ENCODE measurements at places on chromosomes 6 and 20.

DNA sequence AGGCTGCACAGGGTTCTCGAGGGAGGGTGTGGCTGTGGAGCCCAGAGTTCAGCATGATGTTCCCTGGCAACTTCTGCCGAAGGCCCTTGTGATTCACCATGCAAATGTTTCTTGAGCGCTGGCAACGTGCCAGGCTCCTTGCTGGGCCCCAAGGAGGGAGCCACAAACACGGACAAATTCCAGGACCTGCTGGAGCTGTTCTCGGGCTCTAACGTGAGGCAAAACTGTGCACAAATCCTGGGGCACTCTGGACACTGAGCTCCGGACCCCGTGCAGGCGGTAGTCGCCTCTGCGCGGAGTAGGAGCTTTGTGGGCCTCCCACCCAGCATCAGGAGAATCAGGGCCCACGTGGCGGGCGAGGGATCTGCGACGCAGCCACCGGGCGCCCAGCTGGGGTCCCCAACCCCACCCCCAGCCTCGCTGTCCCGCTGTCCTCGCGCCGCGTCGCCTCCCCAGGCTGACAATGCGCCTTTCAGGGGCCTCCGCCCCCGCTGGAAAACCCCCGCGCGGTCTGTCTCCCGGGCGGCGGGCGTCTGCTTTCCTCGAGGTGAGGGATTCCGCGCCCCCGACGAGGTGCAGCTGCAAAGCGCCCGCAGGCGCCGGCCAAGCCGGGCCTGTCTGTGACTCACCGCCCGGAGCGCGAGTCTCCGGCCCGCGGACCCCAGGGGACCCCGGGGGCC is 31.7 kb upstream of the SCUBE3 start:
- no peak for DNase-seq

DNA sequence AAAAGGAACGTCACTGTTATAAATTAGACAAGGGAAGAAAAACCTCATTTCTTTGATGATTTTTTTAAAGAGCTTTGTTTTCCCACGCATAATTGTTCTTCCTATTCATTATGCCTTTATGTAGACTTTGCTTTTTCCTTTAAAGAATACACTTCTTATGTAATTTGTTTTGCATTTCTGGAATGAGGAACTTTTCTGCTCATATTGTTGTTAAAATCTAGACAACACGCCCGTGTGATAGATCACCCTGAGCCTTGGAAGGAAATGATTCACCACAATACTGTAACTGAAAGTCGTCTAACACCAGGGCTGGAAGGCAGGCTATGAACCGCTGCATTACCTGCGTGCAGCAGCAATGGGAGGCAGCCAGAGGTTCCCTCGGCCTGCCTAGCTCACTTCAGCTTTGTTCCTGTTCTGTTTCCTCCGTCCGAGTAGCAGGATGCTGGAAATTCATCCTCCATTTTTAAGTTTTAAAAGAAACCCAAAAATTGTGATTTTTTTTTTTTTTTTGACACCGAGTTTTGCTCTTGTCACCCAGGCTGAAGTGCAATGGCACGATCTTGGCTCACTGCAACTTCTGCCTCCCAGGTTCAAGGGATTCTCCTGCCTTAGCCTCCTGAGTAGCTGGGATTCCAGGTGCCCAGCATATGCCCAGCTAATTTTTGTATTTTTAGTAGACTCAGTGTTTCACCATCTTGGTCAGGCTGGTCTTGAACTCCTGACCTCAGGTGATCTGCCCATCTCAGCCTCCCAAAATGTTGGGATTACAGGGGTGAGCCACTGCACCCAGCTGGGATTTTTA is 49.6 kb upstream of the ZNF217 start:
- DNase-seq, result no peak

DNA sequence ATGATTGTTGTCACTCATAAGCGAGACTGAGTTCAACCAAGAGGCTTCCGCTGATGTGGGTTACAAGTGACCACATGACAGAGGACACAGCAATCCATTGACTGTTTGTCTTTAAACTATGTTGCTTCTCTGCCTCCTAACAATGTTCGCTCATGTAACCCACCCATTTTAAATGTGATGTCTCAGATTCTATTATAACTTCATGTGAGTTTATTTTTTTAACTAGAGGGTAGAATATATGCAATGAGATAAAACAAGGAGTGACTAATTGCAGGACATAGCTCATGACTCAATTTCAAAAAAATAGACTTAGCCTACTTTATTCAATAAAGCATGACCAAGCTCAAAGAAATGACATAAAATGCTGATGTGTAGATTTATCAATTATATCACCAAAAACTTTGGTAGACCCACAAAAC is 119.2 kb upstream of the SASH1 start:
- DNase-seq, result no peak

DNA sequence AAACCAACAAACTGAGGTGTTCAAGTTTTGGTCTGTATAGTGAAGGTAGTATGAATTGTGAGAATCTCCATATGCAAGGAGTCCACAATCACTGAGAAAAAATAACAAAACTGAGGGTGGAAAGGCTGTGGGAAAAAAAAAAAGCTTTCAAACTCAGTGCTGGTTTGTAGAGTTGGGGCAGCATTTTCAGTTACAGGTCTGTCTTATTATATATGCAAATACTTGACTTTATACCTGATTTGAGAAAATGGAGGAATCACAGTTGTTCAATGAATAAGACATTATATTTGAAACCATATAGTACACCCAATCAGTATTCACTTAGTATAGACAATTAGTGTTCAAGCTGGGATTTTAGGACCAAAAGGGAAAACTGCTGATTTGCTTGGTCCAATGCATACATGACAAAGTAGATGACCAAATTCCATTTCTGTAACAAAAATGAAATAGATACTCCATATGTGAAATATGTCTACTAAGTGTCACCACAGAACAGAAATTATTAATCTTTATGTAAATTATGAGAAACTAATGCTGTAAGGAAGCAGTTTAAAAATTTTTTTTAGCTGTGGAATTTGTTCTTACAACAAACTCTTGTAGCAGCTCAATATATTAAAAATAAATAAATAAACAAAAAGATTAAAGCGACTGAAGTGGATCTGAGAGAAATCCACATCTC is 187.7 kb downstream of the ASCC3 start:
- no peak for DNase-seq

DNA sequence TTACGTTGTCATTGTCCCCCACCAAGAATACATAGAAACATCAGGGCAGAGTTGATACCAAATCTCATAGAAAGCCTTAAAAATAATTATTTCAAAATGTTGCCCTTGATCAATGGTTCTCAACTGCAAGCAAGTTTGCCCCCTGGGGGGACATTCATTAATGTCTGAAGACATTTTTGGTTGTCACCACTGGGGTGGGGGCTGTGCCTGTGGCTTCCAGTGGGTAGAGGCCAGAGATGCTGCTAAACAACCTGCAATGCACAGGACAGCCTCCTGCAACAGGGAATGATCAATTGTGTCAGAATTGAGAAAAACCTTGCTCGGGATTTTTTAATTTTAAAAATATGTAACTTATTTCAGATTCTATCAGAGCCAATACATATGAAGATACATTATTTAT is 130.6 kb upstream of the DOK5 start:
- no peak for DNase-seq

GRCh38 chr6:131545317-131545716 is 27.7 kb upstream of the ARG1 start:
- DNase-seq, result no peak

- no peak for DNase-seq
Measured at GRCh38 chr6:37048851-37049757, 43.6 kb downstream of the FGD2 start.

DNA sequence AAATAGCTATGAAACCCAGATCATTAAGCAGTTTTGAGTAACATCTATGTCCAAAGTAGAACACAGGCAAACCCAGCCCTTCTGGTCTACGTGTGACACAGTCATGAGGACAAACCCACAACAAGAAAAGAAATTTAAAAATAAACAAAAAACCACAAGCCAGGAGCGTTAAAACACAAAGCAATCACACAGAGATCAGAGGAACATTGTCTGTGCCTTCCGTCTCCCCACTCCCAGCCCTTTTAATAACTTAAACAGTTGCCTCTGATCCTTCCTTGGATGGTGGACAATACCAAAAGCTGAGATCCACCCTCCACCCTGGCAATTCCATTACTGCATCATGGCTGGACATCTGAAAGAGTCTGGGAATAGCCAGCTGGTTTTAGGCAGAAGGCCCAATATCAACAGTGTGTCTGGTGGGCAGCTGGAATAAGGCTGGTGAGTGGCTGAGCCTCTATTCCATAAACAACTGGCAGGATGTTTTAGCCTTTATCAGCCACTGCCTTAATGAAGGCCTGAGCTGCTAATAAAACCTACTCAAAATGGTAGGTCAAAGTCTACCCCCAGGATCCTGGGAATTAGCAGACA is 15.7 kb upstream of the LAMA4 start:
- no peak for DNase-seq

DNA sequence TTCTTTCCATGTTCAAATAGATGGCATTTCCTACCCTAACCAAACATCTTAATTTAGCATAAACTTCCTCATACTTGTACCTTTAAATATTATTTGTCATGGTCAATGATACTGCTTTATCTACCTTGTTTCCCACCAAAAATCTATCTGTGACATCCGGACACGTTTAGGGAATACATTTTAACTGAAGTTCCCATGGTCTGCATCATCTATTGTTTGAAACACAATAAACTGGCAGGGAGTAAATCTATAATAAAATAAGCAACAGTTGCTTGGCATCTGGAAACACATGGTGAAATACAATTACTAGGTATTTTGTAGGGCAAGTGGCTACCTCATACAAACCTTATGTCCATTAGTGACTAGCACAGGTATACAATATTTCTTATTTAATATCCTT is 289.1 kb downstream of the GJA1 start:
- DNase-seq, result no peak

- DNase-seq, result no peak
Measured at GRCh38 chr6:43942616-43943015, 172.6 kb downstream of the VEGFA start.

Data from NCI-H510A (cell line).